ENCODE measurements at places on chromosomes 11 and 22.

DNA sequence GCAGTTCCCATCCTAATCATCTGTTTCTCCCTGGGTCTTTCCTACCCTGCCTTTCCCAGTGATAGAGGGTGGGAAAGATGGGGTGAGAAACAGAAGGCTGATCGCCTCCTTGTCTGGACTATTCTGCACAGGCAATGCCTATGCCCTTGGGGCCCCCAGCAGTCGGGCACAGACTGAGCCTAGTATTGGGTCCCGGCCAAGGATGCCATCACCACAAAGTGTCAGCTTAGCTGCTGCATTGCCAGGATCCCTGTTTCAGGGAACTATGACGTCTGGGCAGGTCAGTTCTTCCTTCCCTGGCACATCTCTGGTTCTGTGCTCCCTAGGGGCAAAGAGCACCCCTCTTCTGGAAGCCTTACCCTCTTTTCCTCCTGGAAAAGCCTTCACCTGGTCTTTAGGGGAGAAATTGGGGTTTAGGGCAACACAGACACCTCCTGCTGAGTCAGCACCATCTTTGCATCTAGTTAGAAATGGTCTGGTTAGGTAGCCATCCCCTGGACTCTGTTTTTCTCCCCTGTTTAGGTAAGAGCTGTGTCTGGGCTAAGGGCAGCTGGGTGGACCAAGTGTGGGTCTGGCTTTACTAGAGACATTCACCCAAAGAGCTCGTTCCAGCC, 2.1 kb downstream of the ADAMTS8 start:
- no peak for DNase-seq

- DNase-seq = no peak
These were observed 121.3 kb downstream of the NECTIN1 start for GRCh38 chr11:119607726-119608125.

- no peak for DNase-seq
These were observed 85.3 kb downstream of the CACNA1I start for GRCh38 chr22:39655831-39656230.

GRCh38 chr22:26779108-26779507, 121.7 kb downstream of the MIAT start:
- no peak for DNase-seq

DNA sequence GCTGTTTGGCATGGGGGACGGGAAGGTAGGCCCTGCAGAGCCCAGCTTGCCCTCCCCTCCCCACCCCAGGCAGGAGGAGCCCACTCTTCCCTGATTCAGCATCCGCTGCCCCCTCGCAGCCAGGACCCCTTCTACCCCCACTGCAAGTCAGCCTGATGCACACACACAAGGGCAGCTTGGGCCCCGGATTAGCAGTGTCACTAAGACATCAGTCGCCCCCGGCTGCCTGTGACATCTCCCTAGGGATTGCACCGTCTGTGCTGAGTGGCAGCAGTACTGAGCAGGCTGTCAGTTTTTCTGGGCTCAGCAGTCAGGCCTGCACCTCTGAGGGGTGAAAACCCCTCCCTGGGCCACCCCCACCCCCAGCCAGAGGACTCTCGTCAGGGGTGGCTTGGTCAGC, 30.4 kb upstream of the SYT7 start:
- DNase-seq = no peak

DNA sequence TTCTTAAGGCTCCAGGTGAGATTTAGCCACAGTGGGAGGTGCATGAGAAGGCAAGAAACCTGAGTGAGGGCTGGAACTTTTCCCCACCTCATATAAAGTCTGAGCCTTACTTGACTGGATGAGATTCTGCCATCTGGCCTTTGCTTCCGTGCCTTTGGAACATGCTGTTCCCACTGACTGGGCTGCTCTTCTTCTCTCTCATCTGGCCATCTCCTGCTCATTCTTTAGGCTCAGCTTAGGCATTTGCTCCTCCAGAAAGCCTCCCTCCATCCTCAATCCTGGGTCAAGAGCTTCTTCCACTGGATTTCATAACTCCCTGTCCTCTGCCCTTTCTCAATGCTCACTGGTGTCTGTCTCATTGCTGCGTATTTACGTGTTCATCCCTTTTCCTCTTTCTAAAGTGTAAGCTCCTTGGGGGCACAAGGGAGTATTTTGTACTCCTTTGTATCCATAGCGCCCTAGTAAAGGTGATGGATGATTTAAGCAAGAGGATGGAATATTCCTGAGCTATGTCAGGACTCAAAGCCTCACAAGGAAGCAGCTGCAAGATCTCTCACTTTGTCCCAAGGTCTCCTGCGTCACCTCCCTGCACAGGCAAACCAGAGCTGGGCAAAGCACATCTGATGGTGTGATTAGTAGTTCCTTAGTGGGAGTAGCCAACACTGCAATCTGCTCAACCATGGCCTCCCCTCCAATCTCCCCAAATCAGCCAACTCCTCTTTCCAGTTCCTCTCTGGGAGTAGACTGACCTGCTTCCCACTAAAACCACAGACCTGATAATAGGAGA, 15.3 kb downstream of the HSPA8 start:
- no peak for DNase-seq

- no peak for DNase-seq
These were observed 712 bp downstream of the IL2RB start for GRCh38 chr22:37148742-37149665.

- DNase-seq = no peak
These were observed 211.4 kb upstream of the NARS2 start for GRCh38 chr11:78786086-78786485.

DNA sequence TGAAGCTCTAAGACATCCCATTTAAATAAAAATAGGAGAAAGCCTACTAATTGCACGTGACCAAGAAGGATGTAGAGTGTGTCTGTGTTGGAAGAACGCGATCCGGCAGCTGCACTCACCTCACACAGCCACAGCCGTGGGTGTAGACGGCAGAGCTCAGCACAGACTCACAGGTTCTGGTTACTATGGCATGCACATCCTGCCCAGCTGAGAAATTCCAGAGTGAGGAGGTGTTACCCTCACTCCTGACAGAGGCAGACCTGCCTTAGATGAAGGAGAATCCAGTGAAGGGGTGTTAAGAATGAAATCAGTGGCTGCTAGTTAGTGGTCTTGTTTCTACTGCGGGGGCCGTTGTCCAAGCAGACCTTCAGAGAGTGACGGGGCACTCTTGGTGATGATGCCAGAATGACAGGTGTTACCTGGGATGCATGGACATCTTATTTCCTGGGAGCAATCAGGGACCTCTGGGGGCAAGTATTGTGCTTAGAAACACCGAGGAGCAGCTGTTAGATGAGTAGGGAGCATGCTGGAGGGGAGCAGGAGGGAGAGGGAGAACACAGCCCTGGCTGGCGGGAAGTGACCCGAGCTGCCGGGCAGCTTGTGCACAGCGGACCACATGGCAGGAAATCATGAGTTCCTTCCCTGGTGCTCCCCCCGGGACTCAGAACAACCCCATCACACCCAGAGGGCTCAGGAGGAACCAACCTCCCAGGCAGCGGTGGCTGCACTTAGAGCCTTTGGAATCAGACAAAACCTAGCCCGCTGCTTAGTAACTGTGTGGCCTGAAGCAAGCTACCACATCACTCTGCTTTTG, 12.3 kb downstream of the KCNJ5 start:
- peak; percentile 44 for DNase-seq

DNA sequence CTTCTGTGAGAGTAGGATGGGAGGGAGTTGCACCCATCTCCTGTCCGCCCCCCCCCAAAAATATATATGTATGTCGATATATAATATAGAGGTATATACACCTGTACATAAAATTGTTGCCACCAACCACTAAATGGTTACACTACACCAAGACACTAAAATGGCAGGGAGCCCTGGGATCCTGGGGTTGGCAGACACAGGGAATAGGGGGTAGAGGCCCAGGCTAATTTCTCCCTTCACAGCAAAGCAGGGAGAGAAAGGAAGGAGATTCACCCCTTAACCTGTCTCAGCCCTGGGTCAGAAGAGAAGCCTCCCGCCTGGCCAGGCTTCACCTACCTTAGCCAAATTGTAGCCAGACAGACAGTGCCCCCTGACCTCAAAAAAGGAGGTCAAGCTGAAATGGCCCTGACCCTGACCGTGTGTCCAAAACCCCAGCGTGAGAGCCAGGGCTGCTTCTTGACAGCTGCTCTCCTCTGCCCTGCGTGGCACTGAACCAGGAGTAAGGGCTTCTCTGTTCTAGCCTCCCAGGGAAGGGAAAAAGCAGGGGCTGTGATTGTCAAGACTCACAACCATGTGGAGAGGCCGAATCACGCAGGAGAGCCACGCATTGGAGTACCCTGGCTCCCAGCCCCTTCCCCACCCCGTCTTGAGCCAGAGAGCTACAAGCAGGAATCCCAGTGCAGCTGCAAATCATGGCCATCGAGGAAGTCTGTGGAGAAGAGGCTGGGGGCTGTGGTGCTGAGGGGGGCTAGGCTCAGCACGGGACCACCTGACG, 40.5 kb downstream of the SGSM3 start:
- DNase-seq = no peak

- DNase-seq = no peak
These were observed 544 bp downstream of the C11orf91 start for GRCh38 chr11:33700063-33700501.

GRCh38 chr11:111457731-111458368, 54.3 kb downstream of the BTG4 start:
- DNase-seq = no peak

DNA sequence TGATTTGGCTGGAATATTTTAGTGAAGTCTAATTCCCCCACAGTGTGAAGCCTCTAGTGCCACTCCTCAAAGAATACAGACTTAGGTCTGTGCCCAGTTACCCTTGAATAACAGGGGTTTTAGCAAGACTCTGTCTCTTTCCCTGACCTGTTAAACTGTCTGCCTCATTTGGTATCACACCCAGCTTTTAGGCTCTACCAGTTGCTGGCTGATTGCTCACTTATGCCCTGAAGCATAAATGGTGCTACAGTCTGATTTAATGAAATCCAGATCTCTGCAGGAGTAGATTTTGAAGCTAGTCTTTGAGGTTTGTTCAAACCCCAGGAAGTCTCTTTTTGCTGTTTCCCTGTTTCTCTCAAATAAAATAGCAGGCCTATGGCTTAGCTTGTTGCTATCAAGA, 45.2 kb upstream of the LIPT2 start:
- no peak for DNase-seq

- DNase-seq = peak; percentile 64
These were observed 1.2 kb downstream of the CSRP3 start for GRCh38 chr11:19200410-19201201.

- DNase-seq = peak; percentile 51
These were observed 912.8 kb downstream of the DLG2 start for GRCh38 chr11:84714316-84714780.

DNA sequence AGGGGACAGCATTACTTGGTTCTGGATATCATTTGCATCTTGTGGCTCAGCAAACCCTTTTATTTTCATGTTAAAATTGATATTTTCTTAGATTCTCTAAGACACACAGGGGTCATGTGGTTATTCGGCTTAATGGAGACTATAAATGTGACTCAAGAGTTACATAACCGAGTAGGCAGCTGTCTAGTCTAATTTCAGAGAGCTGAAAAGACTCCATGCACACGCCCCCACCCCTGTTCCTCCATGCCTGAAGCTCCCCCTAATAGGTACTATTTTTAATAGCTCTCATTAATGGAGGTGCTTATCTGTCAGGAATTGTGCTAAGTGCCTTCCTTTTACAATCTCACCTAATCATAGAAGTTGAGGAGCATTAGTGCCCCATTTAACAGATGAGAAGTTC, 189.2 kb upstream of the ARHGAP20 start:
- no peak for DNase-seq

GRCh38 chr11:123235656-123236261, 40.7 kb upstream of the CLMP start:
- DNase-seq = peak; percentile 44

- DNase-seq = no peak
These were observed 35.3 kb downstream of the MCM5 start for GRCh38 chr22:35435201-35435740.

GRCh38 chr22:28229566-28230485, 310.8 kb upstream of the PITPNB start:
- peak; percentile 74 for DNase-seq

- peak; percentile 55 for DNase-seq
These were observed 15.8 kb downstream of the NAV2 start for GRCh38 chr11:19728436-19728835.

DNA sequence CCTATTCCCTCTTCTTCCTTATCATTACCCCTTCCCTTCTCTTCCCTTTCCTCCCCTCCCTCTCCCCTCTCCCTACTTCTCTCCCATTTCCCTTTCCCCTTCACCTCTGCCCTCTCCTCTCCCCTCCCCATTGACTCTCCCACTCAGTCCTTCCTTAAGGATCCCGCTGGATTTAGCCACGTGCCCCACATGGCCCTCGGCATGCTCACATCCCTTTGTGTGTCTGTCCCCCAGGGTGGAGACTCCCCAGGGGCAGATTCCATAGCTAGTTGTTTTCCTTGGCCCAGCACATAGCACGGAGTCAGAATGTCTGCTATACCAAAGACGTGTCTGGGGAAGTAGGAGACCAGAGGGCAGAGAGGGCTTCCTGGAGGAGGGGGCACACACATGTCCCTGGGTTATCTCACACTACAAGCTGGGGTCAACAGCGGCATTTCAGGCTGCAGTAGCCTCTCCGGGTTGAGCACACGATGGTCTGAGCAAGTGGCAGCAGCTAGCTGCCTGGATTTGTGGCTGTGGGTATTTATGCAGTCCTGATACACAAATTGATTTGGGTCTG, 487.0 kb downstream of the TBC1D22A start:
- no peak for DNase-seq

- DNase-seq = no peak
These were observed 34.9 kb downstream of the PRDM11 start for GRCh38 chr11:45181193-45181888.

DNA sequence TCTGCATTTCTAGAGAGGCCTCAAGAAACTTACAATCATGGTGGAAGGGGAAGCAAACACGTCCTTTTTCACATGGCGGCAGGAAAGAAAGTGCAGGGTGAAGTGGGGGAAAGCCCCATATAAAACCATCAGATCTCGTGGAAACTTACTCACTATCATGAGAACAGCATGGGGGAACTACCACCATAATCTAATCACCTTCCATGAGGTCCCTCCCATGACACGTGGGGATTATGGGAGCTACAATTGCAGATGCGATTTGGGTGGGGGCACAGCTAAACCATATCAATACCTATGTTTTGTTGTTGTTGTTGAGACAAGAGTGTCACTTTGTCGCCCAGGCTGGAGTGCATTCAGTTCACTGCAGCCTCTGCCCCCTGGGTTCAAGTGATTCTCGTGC, 29.9 kb downstream of the SFI1 start:
- DNase-seq = no peak

GRCh38 chr11:47587723-47588326, 1.3 kb downstream of the FAM180B start:
- no peak for DNase-seq

GRCh38 chr11:33952805-33953204, 60.9 kb upstream of the LMO2 start:
- DNase-seq = no peak

GRCh38 chr22:27888310-27888709, 30.7 kb downstream of the PITPNB start:
- no peak for DNase-seq

- DNase-seq = no peak
These were observed 15.9 kb downstream of the IL10RA start for GRCh38 chr11:118002010-118002540.

- DNase-seq = no peak
These were observed 26.1 kb downstream of the UBE2L3 start for GRCh38 chr22:21593406-21594232.
